ENCODE measurements at places on chromosomes 16 and 17.
A peak's percentile ranks its signal among the peaks of the same experiment; 100 is the strongest.

DNA sequence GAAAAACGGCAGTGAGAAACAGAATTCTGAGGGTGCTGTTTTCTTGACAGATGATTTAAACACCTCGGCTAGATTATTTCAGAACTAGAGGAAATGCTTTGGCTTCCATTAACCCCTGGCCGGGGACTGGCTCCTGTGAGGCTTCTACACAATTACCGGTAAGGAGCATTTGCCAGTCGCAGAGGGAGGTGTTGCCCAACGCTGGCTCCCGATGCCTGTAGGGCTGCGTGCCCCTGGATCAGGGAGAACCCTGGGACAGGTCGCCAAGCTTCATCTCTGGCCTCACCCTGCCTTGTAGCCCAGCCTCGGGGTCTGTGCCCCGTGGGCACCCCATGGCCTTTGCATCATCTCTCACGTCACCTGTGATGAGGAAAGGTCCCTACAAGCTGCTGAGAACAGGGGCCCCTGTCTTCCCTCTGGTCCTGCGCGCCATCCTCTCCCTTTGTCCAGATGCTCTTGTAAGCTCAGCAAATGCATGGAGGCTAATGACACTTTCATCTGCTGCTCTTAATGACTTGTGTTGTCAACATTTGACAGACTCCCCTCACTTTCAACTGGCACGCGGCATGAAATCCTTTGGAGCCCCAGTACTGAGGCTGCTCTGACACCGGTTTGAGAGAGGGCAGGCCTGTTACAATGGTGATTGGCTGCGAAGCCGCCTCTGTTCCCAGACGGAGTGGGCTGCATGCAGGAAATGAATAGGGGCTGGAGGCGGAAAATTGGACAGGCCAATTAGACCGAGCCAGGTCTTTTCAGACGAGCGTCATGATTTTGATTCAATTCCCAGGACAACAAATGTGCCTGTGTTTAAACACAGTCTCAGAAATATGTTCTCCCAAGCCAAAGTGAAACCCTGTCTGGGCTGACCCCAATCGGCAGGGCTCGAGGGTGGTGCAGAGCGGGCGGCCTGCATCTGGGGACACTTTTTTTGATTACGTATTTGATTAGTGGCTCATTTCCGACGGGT is 85.5 kb upstream of the DOC2B start:
- DNase-seq = no peak

DNA sequence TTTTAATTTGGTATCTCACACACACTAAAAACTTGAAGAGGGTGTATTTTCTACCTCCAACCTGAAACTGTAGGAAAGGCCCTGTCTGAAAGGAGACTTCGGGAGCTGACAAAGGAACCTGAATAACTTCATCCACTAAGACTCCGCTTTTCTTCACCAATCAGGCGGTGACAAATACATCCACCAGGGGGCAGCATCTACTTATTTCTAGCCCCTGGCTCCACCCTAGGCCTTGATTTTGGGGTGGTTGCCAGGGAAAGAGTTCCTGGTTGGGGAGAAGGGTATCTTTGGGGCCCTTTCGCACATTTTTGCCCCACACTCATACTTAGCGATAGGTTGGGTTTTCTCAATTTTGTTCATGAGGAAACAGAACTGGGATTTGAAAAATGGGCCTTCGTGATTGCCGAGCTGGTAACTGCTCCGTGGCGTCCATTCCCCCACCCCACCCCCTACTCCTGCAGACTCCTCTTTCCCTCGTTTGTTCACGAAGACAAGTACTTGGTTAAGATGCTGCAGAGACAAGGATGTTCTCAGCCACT is 4.8 kb upstream of the ARL4D start:
- peak; percentile 87 for DNase-seq

DNA sequence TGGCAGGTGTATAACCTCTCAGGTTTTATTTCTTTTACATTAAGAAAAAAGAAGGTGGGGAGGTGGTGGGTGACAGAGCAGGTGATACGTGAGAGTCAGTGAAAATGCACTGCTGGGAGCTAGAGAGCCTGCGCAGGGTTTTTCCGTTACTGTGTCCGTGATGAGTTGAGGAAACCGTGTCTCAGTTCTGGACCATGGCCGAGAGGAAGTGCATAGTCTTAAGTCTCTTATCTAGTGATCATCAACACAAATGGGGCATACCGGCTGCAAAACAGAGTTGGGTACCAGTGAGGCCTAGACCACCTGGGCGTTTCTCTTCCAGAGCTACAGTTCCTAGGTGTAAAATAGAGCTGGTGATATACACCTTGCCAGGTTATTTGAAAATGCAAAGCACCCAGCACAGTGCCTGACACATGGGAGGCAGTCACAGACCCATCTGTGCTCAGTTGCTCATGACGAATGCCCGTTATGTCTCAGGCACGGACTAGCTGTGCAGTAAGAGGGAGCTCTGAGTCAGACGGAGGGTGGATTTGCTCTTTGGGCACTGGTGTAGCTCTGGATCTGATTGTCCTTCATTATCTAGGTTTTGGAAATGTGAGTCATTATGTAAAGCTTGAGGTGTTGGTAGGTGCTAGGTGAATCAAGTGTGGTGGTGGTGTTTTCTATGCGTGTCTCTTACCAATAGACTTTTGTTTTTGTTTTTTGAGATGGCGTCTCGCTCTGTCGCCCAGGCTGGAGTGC is 60.9 kb downstream of the RPTOR start:
- no peak for DNase-seq

GRCh38 chr16:86138121-86139085 is 239.4 kb downstream of the IRF8 start:
- DNase-seq = no peak

- peak; percentile 81 for DNase-seq
Measured at GRCh38 chr16:86609115-86609514, 30.8 kb downstream of the FOXL1 start.

Measured in astrocyte of the spinal cord (primary cell).